ENCODE measurements at places on chromosomes 3 and 15.
A peak's percentile ranks its signal among the peaks of the same experiment; 100 is the strongest.

DNA sequence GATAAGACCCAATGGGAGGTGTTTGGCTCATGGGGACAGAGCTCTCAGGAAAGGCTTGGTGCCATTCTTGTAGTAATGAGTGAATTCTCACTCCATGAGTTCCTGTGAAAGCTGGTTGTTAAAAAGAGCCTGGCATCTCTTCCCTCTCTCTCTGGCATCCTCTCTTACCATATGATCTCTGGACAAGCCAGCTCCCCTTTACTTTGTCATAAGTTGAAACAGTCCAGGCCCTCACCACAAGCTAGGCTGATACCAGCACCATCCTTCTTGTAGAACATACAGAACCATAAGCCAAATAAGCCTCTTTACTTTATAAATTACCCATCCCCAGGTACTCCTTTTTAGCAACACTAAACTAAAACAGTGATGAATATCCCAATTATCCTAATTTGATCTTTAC, 166.9 kb upstream of the TMC3 start:
- no peak for DNase-seq

GRCh38 chr3:101962055-101962454, 112.7 kb downstream of the NFKBIZ start:
- DNase-seq: no peak

DNA sequence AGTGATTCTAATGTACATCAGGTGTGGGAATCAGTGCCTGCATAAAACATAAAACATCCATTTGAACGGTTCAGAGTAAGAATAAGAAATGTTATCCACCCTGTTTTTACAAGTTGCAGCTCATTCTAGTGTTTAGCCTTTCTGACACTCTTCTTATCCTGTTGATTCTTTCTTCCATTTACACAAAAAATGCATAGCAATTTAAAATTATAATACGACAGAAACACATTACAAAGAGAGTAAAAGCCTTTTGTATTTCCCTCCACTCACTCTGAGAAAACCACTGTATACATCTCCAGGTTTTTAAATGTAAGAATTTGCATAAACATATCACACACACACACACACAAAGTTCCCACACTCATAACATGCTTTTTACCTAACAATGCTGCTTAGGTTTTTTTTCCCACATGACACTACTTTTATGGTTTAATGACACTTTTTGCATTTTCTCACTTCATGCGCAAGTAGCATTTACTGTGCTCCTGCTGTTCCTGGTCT, 199.8 kb downstream of the CNTN6 start:
- DNase-seq: no peak

DNA sequence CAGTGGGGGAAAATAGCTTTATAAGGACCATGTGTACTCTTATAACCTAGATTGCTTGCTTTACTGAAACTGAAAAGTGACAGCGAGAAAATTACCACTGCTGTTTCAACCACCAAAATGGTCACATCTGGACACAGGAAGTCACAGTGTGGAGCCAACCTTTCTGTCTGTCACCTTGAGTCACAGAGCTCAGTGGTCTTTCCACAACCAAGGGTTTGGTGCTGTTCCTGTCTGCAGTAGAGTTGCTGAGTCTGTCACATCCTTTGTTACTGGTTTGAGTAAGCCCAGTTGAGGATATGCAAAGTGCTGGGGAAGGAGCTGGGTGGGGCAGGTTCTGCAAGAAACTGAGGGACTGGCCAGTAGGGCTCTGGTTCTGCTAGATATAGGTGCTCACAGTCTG, 139.1 kb upstream of the EIF1B start:
- DNase-seq: peak; percentile 20

DNA sequence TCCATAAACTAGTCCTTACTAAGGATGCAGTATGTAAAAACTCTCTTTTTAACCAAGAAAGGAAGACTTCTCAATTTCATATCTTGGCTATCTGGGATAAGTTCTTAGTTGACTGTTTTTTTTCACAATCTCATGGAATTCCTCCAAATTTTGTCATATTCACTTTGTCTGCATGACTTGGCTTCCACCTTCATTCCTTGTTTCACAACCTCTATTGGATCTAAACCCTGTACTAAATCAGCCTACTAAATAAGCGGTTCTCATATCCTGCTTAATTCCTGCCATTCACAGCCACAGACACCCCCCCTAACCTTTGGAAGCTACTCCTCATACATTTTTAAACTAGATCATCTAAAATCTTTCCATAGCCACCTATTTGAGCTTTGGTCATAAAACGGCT, 370.6 kb upstream of the NAALADL2 start:
- DNase-seq: no peak

DNA sequence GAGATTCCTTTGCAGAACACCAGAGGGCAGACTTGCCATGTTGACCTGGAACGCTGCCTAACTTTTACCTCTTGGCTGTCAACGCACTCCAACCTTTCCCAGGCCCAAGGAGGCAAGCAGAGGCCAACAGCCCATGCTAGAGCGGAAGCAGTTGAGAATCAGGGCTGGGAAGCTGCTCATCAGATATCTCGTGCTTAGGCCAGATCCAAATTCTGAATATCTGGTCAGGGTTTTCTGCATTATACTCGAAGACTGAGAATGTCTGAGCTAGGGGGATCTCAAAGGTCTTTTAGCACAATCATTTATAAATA, 2.5 kb downstream of the XIRP1 start:
- peak; percentile 85 for DNase-seq

DNA sequence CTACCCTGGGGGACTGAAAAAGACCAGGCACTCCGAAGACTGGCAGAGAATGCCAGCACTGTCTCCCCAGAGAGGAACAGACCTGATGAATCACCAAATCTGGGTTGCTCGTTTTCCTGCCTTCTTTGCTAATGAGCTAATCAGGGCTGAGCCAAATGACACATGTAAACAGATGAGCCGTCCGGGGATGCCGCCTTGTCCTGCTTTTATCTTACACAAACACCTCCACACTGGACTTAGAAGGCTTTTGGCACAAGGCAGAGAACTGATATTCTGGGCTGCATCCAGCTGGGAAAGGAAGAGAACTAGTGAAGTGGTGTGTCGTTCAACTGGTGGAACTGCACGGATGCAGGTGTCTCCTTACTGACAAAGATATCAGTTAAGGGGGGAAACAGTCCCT, 88.1 kb downstream of the MECOM start:
- no peak for DNase-seq

DNA sequence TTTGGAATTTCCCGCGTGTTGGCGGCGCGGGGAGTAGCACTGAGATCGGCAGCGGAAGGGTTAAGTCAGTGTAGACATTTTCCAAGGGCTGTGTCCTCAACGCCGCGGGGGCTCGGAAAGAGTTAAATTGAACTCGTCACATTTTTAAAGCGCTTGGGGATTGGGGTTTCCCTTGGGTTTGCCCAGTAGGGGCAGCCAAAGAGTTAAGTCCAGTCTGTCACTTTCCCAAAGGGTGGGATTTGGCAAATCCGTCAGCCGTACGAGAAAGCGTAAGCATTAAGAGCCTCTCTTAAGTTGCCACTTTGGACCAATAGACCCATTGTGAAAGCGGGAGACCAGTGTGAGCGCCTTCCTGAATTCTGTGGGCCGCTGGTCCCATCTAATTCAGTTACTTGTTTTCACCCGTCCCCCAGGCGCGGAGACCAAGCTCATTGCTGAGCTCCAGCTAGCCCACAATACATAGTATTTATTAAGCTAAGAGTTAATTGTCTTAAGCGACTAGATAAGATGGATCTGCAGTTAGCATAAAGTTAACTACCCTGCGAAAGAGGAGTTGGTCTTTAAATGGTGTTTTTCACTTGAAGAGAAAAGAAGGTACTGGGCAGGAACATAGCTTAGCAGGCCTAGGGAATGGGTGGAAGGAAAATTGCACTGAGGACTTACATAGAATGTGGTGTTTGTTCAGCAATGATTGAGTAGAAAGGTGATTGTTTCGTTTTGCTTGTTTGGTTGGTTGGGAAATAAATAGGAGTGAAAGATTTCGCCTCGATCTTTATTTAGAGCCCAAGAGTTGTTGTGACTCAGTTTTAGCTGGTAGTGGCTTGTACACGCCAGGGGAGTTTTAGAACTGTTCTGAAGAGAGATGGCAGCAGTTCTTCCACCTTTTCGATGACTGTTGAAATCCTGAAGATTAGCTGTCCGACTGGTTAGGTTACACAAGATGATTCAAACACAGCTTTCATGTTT, 932 bp downstream of the ARL8B start:
- DNase-seq: peak; percentile 83

- DNase-seq: no peak
These were observed 30.4 kb downstream of the SLC51A start for GRCh38 chr3:196246612-196247308.

DNA sequence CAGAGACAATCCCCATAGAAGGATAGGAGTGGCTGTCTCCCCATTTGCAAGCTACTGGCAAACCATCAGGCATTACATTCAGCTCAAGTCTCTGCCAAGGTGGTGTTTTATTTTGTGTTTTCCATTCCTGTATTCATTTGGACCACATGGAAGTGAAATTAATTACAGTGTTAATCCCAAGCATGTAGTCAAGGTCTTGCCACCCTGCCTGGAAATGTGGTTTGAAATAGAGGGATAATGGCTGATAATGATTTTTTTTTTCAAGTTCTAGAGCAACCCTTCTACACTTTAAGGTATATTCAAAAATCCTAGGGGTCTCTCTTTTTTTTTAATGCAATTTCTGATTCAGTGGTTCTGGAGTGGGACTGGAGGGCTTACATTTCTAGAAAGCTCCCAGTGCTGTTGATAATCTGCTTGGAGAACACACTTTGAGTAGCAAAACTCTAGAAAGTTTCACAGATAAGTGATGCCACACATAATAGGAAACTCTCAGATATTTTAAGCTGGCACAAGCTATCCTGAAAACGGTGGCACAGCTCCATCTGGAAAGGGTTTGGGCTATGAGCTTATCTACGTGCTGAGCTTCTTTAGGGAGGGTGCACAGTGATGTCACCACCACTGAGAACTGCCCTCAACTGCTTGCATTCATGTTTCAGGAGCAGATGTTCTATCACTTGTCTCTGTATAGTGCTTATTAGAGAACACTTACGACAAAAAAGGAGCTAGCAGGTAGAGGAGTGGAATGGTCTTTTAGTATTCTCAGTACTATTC, 140.1 kb upstream of the IL12A start:
- no peak for DNase-seq

- DNase-seq: no peak
These were observed 158.3 kb upstream of the C2CD4B start for GRCh38 chr15:62323353-62323890.

- DNase-seq: peak; percentile 74
These were observed 29.6 kb downstream of the CX3CR1 start for GRCh38 chr3:39250116-39250747.

DNA sequence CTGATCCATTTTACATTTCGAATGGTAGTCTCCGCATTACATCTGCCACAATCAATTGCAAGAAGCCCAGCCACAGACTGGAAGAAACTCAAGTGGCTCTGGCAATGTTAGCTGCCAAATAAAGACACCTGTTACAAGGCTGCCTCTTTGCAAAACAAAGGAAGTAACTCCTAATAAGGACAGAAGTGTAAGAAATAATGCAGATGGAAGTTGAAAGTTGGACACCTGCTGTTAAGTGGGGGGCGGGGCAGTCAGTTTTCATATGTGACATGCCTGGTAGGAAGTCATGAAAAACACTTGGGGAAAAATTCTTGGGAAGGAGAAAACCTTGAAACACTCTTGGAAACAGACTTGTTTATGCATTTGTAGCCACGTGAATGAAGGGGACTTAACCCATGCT, 54.1 kb upstream of the ATP2C1 start:
- peak; percentile 39 for DNase-seq

GRCh38 chr3:129239991-129240390, 9.4 kb upstream of the COPG1 start:
- no peak for DNase-seq

DNA sequence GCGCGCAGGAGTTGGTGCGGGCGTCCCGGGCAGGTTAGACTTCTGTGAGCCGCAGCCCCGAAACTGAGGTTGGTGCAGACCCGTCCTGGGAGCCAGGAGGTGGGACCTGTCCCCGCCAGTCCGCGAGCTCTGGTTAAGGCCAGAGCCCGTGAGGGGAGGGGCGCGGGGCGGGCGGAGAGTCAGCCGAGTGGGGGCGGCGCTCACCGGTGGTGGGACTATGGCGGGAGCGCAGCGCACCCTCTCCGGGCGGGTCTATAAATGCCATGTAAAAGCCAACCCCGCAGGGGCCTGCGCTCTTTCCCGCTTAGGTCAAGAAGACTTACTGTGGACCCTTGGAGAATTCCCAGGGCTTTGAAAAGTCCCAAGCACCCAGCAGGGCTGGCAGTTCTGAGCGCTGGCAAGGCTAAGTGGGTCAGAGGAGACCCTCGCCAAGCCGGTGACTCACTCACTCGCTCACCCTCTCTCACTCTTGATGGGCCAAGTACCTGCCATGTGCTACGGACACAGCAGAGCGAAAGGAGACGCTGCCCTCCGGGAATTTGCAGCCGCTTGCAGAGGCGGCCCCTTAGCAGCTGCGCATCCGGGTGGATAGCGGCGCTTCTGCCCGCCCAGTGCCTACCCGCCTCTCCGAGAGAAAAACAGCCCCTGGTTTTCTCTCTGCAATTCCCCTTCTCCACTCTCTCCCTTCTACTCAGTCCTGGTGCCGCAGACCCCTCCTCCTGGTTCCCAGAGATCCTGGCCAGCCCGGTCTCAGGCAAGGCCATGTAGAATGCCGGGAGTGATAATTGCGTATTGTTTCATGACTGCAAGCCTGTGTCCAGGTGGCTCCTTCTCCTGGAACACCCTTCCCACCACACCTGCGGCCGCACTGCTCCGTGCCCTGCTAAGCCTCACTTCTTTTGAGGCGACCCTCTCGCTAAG, at the start of gene ALDH1L1:
ALDH1L1 (minus strand) TSS at position 110 of the 921 bp plus-strand sequence. CDS start 19,607 bp downstream, outside the sequence.
- DNase-seq: no peak

DNA sequence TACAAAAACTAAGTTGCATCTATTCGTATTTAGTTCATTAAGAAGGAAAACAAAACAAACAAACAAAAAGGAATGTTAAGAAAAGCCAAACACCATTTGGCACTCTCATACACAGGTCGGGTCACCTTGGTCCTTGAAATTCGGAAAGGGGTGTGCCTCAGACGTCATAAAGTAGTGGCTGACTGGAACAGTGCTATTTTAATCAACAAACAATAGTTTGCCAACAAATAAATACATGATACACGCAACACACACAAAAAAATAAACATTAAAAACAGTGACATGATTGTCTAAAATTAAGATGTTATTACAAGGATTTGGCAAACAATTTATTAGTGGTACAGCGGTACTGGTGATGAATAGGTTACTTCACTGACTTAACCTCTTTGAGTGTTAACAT, 579.6 kb downstream of the MECOM start:
- DNase-seq: no peak

DNA sequence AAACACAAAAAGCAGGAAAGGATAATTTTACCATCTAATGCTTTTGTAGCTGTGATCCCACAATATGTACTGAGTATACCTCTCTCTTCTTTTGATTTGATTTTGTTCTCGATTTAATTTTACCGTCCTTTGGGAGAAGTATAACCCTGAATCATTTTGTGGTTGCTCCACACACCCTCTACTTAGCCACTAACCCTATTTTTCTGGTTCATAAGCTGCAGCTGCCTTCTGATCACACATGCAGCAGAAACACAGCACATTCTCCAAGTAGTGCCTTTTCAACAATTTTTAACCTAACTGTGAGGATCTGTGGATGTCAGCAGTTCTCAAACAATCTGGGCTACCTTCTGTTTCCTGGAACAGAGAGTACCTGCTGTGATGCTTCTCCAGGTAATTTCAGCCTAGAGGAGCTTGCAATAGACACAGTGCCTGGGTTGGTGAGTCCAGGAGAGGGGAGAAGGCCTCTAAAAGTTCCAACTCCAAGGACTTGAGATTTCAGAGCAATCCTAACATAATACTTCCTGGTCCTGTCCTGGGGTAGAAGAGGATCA, 40.3 kb downstream of the HGD start:
- DNase-seq: no peak

All from OCI-M1 (cell line).